ENCODE measurements at places on chromosomes 1 and 21.

DNA sequence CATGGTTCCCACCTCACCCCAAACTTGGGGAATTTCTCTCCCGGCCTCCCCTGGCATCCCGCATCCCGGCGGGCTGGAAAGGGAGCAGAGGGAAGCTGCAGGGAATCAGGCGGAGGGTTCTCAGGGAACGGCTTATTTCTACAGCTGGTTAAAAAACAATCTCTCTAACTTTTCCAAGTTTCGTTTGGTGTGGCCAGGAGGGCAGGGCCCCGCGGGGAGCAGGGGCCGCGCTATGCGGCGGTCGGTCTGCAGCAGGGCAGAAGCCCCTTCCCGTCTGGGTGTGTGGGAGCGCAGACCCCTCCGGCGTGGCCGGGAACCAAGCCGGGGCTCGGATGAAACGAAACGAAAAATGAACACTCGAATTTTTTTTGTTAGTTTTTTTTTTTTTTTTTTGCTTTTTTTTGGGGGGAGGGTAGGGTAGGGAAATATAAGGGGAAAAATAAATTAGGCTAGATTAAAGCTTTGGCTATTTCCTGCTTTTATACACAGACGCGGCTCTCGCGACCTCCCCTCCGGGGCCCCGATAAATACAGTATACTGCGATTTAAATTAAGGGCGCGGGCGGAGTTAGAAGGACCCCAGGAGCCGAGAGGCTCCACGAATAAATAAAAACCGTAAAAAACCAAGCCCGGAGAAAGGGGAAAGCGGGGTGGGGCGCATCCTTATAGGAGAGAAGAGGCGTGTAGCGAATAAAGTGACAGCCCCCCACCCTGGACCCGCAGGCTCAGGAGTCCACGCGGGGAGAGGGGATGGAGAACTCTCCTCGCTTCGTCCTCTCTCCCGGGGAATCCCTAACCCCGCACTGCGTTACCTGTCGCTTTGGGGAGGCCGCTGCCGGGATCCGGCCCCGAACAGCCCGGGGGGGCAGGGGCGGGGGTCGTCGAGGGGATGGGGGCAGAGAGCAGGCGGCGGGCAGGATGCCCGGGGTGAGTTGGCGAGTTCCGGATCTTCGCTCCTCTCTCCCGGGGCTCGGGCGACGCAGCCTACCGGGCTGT, 2.1 kb downstream of the POU3F1 start:
- DNase-seq: no peak

DNA sequence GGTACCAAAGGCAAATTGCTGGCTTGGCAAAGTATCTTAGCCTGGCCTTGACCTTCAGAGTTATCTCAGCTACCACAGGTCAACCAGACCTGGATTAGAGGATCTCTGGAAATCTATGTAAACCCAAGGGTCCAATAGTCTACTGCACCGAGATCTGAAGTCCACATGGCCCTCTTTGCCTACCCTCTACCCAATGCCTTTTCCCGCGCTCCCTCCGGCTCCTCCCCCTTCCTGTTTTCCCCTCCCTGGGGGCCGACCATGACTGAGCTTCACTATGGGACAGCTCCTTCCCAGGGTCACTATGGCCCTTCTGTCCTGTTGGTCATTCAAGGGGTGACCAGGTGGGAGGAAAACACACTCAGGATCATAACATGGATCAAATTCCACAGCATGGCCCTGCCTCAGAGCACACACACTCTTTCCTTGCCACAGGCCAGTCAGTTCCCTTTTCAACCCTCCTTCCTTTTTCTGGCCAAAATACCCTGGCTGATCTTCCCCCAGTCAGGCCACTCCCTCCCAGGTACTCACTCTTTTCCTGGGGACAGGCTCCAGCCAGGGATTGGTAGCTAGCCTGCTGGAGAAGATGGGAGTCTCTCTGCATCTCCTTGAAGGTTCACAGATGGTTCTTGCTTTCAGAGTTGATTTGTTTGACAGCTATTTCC, 19.1 kb upstream of the TMEM183A start:
- DNase-seq: no peak

DNA sequence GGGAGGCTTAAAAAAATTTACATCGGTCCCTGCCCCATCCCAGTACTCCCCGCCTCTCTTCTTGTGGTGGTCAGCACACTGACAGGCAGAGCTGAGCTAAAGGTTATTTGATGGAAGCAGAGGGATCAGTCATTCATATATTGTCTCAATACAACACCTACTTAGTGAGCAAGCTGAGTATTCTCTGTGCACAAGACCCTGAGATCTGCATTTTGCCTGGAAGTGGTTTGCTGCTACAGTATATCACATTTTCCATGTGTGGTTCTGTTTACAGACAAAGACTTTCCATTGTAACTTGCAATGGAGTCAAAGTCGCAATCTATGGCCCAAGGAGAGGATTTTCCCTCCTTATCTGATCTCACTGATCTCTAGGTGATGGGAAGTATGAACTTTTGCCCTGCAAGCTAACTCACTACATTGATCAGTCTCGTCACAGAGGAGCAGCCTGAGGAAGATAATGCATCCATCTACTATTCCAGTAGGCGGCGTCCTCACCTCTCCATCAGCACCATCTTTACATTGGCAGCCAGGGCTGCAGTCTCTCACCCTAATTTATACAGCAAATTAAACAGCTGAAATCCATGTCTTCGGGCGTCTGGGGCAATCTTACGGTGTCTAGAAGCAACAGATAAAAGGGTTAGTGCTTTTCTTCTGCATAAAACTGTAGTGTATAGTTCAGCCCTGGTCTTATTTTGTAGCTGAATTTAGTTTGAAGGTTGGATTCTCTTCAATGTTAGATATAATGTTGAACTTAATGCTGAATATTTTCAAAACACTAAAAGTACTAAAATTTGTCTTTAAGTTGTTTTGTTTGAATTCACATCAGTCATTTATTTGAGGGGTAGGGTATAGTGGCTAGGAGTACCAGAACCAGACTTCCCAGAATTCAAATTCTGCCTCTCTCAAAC, 3.2 kb upstream of the TRAF5 start:
- no peak for DNase-seq

- no peak for DNase-seq
Observed at GRCh38 chr1:226370144-226370923, 37.6 kb downstream of the PARP1 start.

GRCh38 chr1:81547261-81547911, 253.3 kb upstream of the ADGRL2 start:
- peak; percentile 83 for DNase-seq

DNA sequence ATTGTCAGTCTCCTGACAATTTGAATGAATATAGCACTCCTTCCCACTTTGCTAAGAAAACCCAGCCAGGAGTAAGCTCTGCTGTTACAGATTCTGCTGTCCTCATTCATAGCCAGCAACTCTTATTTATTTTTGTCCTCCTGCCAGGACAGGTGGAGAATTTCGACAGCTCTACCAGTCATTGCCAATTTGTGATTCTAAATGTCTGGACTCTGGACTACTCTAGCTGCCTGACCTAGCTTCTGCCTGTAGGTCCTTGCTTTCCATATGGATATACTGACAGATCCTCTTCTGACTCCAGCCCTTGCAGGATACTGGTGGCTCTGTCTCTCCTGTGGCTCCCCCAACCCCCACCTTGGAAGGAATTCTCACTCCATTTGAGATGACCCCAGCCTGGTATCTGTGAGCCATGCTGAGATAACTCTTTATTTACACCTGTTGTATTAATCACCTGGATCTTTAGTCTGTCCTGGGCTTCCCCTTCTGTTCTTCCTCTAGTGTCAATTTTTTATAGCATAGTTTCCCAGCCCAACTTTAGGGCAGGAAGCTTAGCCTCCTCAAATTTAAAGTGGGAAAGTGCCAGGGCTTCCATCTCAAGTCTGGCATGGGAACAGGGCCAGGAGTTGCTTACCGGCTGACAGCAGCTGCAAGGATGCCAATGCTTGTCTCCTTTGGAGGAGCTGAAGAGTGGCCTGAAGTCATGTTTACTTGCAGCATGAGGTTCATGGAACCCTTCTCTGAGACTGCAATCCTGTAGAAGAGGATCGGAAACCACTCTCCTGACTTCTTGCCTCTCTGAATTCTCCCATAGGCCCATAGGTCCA, 6.7 kb downstream of the PM20D1 start:
- DNase-seq: no peak

DNA sequence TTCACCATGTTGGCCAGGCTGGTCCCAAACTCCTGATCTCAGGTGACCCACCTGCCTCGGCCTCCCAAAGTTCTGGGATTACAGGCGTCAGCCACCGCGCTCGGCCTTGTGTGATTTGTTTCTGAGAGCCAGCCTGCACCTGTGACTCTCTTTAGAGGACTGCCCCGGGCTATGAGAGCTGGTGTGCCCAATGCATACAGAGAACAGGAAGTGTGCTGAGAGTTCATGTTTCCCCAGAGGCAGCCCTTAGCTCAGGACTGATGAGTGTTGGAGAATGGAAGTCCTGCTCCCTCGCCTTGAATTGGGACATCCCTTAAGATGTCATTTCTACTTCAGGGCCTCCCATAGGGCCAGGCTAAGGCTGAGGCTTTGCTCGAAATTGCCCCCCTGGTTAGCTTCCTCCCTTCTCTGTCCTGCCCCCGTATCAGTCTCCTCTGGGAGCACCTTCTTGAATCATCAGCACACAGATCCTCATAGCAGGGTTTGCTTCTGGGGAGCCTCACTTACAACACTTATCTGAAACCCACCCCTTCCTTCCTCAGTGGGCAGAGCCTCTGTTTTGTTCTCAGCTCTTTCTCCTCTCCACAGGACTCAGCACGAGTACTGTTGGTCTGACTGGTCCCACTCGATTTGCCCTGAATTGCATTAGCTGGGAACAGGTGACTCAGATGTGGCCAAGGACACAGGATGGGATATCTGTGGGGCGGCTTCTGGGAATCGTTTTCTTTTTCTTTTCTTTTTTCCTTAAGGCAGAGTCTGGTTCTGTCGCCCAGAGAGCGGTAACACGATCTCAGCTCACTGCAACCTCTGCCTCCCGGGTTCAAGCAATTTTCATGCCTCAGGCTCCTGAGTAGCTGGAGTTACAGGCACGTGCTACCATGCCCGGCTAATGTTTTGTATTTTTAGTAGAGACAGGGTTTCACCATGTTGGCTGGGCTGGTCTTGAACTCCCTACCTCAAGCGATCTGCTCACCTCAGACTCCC, 80.1 kb downstream of the UBIAD1 start:
- no peak for DNase-seq

DNA sequence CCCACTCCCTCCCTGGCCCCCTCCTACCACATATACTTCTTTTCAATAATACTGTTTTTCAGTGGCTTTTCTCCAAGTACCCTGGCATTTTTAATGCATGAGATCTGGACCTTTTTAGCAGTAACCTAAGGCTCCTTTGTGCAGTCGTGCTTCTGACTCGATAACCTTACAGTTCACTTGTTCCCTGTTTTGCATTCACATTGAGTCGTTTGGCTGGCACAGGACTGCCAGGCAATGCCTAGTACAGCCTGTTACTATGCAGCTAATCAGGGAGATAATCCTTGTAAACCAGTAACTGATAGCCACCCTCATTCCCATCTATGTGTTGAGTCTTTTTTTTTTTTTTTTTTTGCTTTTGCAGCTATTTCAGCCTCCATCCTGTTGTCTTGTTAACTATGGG, 3.7 kb downstream of the ATP1B1 start:
- DNase-seq: no peak

DNA sequence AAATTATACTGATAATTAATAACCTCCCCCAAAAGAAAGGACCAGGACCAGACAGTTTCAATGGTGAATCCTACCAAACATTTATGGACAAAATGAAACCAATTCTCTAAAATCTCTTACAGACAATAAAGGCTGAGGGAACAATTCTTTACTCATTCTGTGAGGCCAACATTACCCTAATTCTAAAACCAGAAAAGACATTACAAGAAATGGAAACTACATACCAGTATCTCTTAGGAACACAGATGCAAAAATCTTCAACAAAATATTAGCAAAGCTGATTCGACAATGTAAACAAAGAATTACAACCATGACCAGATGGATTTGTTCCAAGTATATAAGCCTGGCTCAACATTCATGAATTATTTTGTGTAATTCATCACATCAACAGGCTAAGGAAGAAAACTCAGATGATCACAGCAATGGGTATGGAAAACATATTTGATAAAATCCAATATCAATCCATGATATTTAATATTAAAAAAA, 8.6 kb downstream of the TMED5 start:
- DNase-seq: no peak

GRCh38 chr1:27521336-27521831, 31.4 kb upstream of the WASF2 start:
- DNase-seq: no peak

GRCh38 chr1:234722270-234722704, 112.3 kb upstream of the IRF2BP2 start:
- no peak for DNase-seq

DNA sequence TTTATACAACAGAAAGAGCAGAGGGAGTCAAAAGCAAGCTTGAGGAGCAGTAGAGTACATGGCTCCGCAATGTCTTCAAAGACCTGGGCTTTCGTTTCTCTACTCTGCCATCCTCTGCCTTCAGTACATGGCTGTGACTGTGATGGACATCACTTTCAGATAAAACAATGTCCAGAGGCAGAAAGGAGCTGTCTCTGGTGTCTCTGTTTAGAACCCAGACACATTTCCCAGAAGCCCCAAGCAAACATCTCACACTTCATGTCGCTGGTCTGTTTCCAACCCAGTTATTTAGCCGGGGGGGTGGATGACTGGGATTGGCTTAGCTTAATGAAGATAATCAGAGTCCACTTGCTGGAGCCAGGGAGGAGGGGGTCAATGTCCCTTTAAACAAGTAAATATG, 25.6 kb downstream of the SGIP1 start:
- no peak for DNase-seq

DNA sequence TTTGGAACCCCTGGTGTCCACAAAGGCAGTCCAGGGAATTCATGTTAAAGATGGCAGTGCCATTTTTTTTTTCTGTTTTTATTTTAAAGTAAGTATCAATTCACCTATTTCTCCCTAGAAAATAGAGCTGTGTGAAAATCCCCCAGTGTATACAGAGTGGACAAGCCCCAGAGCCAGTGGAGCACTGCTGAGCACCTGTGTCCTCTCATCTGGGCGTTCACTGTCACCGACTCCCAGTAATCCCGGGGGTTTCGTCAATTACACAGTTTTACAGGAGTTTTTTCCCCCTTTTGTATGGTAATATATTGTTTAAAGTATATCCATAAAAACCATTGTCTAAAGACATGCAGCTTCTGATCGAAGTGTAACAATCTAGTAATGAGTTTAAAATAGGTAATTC, 175.8 kb downstream of the SDCCAG8 start:
- no peak for DNase-seq

GRCh38 chr1:116873680-116874271, 35.9 kb upstream of the PTGFRN start:
- no peak for DNase-seq

- DNase-seq: no peak
Observed at GRCh38 chr1:91070298-91070697, 48.5 kb upstream of the ZNF644 start.

- no peak for DNase-seq
Observed at GRCh38 chr1:206725109-206725963, 40.6 kb downstream of the MAPKAPK2 start.

GRCh38 chr1:28560886-28561285, 8.0 kb downstream of the TRNAU1AP start:
- DNase-seq: no peak
